ENCODE measurements at places on chromosomes 7 and 10. TPM values are rescaled to one million over a fixed set of nuclear protein-coding genes. Genes with fewer than 3 reads are reported as not detected.

GFRA1 gene
- 76.0 TPM for total RNA-seq

LIPM gene
- total RNA-seq, result not detected

MBL2 gene
- not detected for total RNA-seq

SHTN1 gene
- total RNA-seq, result 30.0 TPM

FAM237B gene
- total RNA-seq, result 0.78 TPM

HEPACAM2 gene
- 0.19 TPM for total RNA-seq

SEMA3D gene
- total RNA-seq, result 2.1 TPM

DNA sequence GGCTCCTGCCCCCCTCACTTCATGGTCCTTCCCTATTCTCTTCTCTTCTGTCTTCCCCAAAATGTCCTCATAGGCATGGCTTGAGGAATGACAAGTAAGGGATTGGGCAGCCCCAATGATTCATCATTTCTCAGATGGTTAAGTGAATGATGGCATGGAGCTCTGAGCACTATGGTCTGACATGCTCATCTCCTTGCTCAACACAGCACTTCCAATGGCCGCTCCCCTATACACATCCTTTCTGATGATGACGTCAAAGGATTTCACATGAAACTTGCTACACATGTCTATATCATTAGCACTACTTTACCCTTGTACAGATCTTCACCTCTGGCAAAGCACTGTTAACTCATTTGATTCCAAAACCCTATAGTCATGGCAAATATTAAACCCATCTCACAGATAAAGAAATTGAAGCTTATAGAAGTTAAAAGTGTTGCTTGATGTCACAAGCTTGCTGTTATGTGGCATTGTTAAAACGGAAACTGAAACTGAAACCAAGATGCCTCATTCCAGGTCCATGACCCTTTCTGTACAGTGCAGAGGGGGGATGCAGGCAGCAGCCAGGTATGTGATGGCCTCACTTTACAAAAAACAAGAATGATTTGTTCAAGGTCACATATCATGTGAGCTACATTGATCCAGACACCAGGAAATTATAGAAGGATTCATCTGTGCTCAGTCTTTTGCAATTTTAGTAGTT is 90.0 kb upstream of the PLXNA4 start:
- ATAC-seq, result peak; percentile 36

DNA sequence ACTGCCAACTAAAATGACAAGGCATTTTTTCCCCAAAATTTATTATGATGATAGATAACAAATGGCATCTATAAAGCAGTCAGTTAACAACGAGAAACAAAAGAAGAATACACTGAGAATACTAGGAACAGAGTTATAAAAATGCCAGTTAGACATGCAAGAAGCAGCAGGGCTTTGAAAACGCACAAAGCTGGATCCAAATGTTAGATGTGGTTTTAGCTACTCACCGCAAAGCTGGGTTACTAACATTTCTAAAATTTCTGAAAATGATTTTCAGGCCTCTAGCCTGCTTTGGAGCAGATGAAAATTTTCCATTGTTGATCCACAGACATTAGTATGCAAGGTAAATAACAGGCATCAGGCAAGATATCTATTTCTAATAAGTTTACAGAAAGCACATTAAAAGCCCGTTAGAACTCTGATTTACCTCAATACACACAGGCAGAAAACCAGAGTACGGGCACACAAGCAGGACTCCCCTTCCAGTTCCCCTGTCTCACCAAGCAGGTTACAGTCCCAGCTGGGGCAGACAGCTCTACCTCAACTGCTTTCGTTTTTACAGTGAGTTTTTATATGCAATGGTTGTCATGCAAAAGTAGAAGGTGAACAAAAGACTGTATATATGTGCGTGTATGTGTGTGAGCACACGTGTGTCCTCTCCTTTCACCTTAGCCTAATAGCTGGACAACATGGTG is 37.9 kb downstream of the GLI3 start:
- ATAC-seq, result no peak

DNA sequence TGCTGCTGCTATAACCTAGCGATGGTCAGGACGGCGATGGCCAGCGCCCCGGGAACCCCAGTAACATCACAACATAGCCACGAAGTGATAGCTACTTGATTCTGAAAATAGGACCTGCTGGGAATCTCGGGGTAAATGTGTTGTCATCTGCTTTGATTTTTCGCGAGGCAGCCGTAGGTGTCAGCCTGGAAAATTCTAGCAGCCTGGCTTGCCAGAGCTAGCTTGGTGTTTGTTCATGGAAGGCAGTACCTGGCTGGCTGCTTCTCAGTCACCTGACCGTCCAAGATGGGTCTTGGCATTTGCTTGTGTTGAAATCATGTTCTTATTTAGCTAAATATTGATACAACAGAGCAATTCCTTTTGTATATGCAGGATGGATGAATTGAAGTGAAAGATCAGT is 82.4 kb upstream of the BTBD16 start:
- no peak for ATAC-seq

- no peak for ATAC-seq
These were observed 54.2 kb downstream of the RBM33 start for GRCh38 chr7:155698633-155699032.

- ATAC-seq, result no peak
These were observed 86.6 kb upstream of the C7orf33 start for GRCh38 chr7:148503900-148504487.

DNA sequence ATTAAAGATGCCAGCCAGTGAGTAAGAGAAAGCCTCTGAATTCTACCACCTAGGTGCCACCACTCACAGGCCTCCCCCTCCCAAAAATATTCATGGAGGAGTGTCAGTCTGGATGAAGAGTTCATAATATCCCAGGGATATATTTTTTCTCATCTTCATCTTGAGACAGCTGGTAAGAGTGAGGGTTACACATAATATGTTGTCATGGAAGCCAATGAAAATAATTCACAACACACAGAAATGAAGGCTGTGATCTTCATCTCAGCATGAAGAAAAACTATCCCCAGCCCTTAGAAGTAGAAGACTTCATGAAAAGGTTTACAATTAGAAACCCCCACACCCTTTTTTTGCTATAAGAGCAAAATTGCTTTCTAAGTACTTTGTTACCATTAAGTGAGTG is 175.6 kb downstream of the DNAH11 start:
- no peak for ATAC-seq

- no peak for ATAC-seq
These were observed 830 bp downstream of the TRUB1 start for GRCh38 chr10:114938856-114939193.

DNA sequence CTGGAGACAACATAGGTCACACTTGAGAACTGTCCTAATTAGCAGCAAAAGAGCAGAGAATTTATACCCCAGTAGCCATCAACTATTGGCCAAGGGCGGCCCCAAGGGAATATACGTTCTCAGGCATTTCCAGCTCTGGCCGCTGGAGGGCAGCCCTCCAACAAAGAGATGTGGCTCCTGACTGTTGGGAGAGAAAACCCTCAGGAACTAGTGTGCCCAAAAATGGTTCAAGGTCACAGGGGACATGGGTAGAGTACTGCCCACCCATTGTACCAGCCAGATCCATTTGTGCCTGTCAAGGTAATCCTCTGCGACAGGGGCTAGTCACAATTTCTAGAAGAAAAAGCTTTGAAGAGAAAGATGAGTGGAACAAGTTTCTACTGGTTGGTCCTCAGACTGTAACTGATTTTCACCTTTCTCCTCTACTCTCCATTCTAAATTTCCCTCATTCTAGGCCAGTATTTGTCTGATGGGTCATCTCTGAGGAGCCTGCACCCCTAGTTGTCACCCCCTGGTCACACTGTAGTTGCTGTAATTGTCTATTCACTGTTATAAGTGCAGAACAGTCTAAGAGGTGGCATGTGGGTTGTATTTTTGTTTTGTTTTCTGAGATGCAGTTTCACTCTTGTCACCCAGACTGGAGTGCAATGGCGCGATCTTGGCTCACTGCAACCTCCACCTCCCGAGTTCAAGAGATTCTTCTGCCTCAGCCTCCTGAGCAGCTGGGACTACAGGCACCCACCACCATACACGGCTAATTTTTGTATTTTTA is 14.7 kb upstream of the C7orf33 start:
- no peak for ATAC-seq

- peak; percentile 86 for ATAC-seq
These were observed 7.2 kb downstream of the ADAMTS14 start for GRCh38 chr10:70679498-70679897.

DNA sequence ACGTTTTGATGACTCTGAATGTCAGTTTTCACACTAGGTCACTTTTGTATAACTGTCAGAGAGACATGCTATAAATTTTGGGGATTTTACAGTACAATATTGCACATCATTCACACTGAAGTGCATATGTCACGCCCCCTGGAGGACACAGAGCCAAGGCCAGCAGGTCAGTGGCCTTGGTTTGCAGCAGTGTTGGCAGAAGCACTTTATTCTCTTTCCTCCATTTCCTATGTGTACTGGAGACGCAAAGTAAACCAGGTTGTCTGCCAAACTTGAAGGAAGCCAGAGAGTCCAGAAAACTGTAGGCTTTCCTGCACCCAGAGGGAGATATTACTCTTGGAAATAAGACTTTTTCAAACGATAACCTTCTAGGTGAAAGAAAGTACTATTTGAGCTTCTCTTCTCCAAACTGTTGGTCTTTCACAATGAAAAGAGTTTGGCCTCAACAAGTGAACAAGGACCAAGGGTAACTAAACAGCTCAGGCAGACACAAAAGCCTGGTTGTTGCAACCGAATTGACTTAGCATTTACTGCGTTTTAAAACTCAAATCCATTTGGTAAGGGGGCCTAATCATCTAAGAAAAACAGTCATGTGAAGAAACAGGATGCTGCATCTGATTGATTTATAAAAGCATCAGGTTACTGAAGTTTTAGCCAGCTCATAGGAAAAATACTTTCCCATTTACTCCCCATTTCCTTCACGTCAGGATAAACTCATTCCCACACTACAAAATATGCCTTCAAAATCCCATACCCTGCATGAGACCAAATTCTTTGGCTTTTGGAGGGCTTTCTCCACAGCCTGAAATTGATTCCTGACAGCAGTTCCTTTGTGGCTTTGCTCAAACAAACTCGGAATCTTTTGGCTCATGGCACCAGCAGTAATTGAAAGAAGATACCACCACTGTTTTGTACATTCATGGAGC is 83.0 kb upstream of the SEC61G start:
- no peak for ATAC-seq

DNA sequence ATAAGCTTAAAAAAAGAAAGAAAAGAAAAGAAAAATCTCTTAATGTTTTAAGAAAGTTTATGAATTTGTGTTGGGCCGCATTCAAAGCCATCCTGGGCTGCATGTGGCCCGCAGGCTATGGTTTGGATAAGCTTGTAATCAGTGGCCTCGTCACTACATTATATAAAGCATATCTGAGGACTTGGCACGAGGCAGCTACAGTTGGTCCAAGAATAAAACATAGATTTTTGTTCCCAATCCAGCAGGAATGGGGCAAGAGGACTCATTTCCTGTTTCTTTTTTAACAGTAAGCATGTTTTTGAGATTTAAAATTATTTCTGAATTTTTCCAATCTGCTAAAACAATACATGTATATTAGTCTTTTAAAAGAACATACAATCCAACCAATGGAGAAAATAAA is 28.6 kb downstream of the MCM10 start:
- no peak for ATAC-seq

GRCh38 chr7:39651265-39651664 is 27.9 kb downstream of the RALA start:
- ATAC-seq, result no peak

DNA sequence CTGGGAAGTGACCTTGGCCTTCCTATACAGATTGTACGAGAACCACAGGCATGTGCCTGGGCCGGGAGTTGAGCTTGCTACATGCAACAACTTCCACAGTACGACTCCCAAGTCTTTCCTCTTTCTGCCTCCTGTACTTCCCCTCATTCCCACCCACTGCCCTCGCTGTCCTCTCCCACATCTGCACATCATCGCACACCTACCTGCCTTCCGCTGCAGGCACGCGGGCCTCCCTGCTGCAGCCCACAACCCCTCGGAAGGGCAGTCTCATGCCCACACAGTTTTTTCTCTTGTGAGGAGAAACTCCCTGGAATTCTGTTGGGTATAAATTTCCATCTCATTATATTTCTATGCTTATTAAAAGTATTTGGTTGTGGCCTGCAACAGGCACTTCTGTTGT is 117.2 kb downstream of the ACTR3B start:
- no peak for ATAC-seq

DNA sequence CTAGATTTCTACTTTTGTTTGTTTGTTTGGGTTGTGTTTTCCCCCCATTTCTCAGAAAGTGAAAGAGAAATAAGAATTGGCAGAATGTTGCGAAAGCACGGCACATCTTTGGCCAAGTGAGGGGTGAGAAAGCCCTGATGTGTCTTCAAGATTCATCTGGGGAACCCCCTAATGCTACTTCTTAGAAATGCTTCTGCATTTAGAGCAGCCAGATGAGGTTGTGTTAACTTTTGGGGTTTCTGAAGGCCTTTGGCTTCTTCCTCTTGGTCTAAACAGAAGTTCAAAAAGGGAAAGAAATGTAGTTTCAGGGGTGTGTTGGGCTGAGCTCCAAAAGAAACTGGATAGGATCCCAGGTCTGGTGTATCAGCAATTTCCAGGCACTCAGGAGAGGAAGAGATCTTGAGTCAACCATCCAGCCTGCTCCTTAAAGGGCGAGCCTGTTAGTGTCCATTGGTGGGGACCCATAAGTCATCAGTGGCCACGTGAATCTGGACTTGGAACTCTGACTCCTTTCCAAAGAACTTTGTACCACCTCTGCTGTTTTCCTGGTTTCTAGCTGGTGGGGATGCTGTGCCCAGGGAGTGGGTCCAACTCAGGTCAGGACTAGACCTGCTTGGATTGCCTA is 6.5 kb downstream of the DUSP5 start:
- peak; percentile 10 for ATAC-seq

GRCh38 chr10:69392481-69393000 is 24.2 kb downstream of the TACR2 start:
- peak; percentile 90 for ATAC-seq

DNA sequence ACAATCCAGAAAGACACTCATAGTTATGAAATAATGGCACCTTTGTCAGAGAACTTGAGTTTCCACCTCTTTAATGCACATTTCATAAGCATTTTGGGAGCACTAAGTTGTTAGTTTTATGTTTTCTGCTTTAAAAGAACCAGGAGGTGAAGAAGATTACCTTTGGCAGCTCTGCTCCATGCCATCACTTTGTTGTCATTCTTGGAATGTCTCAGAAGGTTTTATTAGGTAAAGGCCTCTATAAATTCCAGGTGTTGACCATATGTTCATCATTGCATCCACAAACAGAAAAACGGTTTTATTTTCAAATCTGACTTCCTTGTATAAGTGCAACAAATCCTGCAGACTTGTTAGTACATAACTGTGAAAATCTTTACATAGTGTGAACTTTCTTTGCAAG is 424.8 kb downstream of the MDFIC start:
- no peak for ATAC-seq
